ENCODE measurements at places on chromosomes 4 and X.

- no peak for DNase-seq
These were observed 809.6 kb upstream of the FRG1 start for GRCh38 chr4:189131118-189131517.

DNA sequence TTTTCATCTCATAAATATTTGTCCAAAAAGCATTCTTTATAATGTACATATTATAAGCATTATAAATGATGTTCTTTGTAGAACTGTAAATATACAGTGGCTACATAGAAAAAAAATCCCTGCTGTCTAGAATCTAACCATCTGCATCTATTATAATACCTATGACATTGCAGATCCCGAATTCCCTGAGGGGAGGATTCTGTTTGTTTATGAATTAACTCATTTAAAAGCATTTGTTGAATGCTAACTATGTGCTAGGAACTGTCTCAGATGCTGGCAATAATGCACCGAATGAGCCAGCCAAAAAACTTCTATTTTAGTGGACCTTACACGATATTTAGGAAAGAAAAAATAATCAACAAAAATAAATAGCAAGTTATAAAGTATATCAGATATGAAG is 189.6 kb downstream of the PACRGL start:
- DNase-seq, result no peak

DNA sequence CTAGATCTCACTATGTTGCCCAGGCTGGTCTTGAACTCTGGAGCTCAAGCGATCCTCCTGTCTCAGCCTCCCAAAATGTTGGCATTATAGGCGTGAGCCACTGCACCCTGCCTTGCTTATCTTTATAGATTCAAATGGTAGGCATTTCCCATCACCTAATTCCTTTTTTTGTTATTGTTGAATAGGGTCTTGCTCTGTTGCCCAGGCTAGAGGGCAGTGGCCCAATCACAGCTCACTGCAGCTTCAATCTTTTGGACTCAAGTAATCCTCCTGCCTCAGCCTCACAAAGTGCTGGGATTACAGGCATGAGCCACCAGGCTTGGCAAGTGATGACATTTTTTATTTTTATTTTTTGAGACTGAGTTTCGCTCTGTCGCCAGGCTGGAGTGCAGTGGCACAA is 16.7 kb upstream of the WDR45 start:
- DNase-seq, result no peak

DNA sequence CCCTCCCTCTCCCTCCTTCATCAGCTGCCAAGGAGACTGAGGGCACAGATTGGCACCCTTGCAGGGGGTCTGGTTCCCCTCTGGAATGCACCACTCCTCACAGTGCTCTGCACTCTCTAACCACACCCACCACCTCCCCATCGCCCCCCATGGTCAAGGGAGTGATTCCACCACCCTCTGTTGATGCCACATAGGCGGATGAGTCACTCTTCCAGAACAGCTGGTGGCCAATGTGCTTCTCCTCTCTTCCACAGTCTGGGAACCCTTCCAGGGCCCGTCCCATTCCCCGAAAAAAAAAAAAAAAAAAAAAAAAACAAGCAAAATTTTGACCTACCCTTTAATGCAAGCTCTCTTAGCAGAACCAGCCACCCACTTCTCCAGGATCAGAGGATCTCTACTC is 341.3 kb upstream of the KLF3 start:
- no peak for DNase-seq

GRCh38 chrX:53285591-53285990 is 4.2 kb upstream of the IQSEC2 start:
- no peak for DNase-seq

DNA sequence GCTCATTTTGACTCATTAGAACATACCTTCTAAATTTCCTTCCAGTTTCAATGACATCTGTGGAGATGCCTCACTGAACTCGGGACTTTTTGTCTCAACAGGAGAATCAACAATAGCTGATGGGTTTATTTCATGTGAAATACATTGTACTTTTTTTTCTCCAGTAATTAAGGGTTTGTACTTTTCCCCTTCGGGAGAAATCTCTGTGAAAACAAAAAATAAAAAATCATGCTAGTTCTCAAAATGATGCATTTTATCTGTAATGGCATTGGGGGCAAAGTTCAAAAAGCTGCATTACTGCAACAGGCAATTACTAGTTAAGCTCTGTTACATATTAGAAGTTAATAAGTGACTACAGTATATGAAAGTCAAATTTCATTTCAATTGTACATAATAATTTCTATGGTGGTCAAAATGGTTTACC is 167.3 kb upstream of the SH3RF1 start:
- peak; percentile 41 for DNase-seq

DNA sequence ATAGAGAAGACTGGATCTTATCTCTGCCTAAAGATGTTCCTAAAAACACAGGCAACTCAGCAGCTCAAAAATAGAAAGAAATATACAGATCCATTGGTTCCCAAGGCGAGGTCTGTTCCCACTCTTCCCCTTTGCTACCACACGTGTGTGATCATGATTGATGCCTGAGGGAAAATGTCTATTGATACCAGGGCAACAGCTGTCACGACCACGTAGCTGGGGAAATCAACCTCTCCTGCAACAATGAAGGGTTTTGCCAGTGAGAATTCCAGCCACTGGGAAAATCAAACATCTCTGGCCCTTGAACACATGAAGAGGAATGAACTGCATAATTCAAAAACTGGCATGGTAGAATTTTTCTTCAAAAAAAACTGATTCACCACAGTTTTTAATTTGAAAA is 131.0 kb upstream of the MAP3K15 start:
- DNase-seq, result no peak

DNA sequence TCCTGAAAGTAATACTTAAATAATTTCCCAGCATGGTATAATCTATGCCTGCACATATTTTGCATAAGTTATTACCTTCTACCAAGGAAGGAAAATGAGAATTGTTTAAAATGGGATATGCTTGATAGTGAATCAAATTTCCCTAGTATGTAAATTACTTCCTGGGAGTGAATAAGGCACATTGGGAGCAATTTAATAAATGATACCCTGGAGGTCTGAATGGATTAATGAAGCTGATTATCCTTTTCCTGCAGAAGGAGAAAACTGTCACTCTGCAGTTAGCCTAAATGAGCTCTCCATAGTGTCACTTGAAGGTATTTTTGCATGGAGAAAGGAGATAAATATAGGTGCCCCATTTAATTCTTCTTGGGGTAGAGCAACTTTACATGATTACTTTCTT is 2212.0 kb downstream of the PCDH7 start:
- no peak for DNase-seq

GRCh38 chr4:148822572-148823418 is 380.6 kb upstream of the NR3C2 start:
- no peak for DNase-seq

DNA sequence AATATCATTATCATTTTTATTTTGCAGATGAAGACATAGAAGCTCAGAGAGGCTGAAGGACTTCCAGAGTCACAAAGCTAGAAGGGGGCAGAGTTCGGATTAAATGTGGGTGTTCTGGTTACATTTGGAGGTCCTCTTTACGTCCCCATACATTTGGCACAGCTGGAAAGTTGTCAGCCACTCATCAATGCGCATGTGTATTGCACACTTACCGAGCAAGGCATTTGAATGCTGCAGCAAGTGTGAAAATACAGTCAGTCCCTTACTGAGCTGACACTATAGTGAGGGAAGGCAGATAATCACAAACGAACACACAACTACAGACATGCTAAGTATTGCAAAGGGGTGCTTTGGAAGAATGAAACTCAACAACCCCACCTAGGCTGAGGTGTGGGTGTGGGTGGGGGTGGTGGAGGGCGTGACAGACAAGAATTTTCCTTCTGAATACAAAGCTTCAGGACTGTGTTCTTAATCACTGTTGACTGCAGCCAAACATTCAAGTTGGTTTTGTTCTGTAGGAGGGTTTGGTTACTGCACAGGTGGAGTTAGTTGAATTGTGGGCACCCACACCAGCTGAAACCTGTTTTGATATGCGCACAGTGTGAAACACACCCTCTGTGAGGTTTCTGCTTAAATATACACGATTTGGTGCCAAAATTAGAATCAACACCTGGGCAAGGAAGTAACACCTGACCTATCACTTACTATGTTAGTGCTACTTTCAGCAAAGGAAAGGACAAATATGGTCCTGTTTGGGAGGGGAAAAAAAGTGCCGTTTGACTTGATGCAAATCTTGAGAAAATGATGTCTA is 72.4 kb downstream of the COQ2 start:
- DNase-seq, result no peak

DNA sequence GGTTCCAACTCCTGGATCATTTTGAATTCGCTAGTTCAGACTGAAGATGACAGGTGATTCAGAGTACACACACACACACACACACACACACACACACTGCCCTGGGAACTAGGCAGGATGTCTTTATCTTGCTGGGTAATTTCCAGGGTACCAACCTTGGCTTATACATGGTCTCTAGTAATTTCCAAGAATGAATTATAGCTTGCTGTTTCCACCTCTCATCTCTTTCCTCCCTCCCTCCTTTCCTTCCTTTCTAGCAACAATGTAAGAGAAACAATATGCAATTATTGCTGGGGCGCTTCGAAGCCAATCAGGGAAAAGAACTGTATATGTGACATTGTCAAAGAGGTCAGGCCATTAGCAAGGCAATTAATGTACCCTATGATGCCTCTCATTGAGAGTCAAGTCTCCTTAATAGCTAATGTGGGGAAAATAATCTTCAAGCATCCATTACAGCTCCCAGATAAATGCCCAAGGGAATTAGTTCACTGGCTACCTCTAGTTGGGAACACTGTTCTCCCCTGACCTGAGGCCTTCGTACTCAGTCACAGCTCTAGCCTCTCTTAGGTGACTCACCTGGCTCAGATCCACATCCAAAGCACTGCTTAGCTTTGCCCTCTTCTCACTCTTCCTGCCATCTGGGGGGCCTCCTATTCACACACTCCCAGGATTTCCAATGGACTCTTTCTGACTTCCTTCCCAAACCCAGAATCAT is 311.5 kb downstream of the PPP1R2C start:
- DNase-seq, result no peak

DNA sequence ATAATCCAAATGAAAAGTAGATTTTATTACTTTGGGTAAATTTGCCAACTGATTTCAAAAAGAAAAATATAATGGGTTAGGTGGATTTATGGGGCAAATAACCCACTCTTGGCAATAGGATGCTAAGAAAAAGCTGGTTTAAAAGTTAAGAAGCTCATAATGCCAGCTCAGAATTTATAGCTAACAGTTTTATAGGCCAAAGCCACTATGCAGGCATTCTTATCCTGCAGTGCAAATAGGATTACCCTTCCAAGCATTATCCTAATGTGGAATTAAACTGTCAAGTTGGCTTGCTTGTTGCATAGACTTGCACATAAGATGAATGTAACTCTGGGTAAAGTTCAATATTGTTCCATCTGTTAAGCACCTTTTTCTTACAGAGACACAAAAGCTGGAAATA is 703.0 kb downstream of the PCDH18 start:
- no peak for DNase-seq

DNA sequence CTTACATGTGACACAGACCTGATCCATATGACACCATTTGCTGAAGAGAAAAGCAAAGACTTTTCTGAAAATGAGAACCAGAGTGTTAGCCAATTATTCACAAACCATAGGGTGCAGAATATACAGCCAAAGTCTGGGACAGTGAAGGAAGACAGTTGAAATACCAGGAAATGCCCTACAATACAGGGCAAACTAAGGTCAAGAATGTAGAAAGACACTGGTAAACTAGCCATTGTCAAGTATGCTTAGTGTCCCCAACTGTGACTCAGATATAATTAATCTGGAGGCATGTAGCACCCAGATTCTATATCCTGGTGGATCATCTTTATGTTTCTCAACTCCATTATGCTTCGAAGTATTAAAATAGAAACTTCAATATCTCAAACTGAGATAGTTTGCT is 200.9 kb upstream of the FSTL5 start:
- no peak for DNase-seq

GRCh38 chrX:120797188-120797851 is 78.3 kb downstream of the CT47B1 start:
- no peak for DNase-seq

DNA sequence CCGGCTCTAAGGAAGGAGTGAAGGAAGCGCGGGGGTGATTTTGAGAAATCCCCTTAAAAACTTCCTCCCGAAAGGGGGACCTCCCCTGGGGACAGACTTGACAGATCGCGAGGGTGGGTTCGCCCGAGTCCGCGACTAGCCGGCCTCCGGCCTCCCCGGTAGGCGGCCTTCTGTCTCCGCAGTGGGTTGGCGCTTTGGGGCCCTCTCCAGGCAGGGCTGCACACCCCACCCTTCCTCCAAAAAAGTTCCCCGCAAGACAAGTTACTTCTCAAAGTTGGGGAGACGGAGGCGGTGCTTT is 24.8 kb downstream of the HOPX start:
- peak; percentile 71 for DNase-seq

DNA sequence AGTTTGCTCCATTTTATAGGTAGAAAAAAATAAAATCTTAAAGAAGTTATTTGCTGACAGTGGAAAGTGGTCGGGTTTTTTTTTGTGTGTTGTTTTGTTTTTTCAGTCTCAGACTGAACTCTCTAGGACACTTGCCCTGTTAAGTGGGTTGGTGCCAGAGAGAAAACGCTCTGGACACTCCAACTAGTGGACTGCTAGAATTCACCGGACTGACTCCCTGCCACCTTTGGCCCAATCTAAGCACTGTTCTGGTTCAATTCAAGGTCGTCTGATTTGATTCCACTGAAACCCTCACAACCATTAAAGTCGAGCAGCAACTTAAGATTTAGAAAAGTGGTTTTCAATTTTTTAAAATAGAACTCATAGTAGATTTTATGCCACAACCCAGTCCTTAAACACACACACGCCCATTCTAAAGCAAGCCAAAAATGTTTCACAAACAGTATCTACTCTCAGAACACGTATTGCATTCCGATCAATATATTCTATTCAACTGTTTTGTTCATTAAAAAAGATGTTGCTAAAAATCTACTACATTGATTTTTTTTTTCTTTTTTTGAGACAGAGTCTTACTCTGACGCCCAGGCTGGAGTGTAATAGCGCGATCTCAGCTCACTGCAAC is 27.3 kb downstream of the RWDD4 start:
- no peak for DNase-seq

DNA sequence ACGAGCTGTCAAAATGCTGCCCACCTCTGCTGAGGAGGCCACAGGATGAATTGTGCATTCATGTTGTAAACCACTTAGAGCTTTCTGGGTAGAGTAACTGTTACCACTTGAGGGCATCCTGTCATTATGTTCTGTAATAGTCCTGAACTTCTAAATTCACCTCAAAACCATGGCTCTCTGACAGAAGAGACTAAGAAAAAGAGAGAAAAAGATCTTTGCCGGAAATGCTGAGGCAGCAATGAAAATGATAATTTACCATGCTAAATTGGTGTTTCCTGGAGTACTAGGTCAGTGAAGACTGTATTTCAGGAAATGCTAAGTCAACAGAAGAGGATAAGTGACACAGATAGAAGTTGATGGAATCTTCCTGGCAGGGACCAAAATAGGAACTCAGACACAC is 942.3 kb upstream of the SLIT2 start:
- no peak for DNase-seq

GRCh38 chrX:130895299-130895698 is 7.7 kb downstream of the ENOX2 start:
- DNase-seq, result no peak

- DNase-seq, result peak; percentile 41
These were observed 51.5 kb upstream of the TRPC3 start for GRCh38 chr4:122003335-122003734.
